A549 treated with dexamethasone at 1 μM for 4 hours (cell line): ENCODE measurements at places on chromosomes 2 and 18. TPM values are rescaled to one million over a fixed set of nuclear protein-coding genes. Genes with fewer than 3 reads are reported as not detected.

Gene TRIM54
- total RNA-seq = 0.67 to 1.2 TPM (median 0.81 TPM) in 5 replicates

Gene RAPGEF4
- 0.15 to 0.47 TPM (median 0.27 TPM) in 5 replicates for total RNA-seq

Gene SUMO1
- 136 to 196 TPM (median 151 TPM) in 5 replicates for total RNA-seq

Gene MAP3K2
- total RNA-seq = 12.6 to 32.0 TPM (median 26.2 TPM) in 5 replicates

Gene ARID5A
- total RNA-seq = 2.7 to 4.2 TPM (median 3.7 TPM) in 5 replicates

Gene ZEB2
- 6.1 to 11.3 TPM (median 9.8 TPM) in 5 replicates for total RNA-seq

Gene LINC00305
- not detected in 5 replicates for total RNA-seq

Gene RBKS
- 6.8 to 8.0 TPM (median 7.5 TPM) in 5 replicates for total RNA-seq

Gene STAT4
- 3.9 to 5.7 TPM (median 4.8 TPM) in 5 replicates for total RNA-seq

Gene FAP
- total RNA-seq = 0.08 TPM in 1 of 5 replicates, not detected in the others

Gene ANKRD29
- total RNA-seq = 11.8 to 20.6 TPM (median 17.8 TPM) in 5 replicates

Gene SLC8A1
- total RNA-seq = 0.17 to 0.40 TPM (median 0.31 TPM) in 5 replicates

Gene GAREM1
- 4.2 to 8.2 TPM (median 6.1 TPM) in 5 replicates for total RNA-seq

Gene COL4A4
- 1.5 to 2.8 TPM (median 1.9 TPM) in 5 replicates for total RNA-seq

Gene CPO
- 0.11 to 0.16 TPM in 2 of 5 replicates, not detected in the others for total RNA-seq

Gene KLHL41
- 0.11 to 0.21 TPM (median 0.16 TPM) in 5 replicates for total RNA-seq
